ENCODE measurements at places on chromosomes 7 and 10.

DNA sequence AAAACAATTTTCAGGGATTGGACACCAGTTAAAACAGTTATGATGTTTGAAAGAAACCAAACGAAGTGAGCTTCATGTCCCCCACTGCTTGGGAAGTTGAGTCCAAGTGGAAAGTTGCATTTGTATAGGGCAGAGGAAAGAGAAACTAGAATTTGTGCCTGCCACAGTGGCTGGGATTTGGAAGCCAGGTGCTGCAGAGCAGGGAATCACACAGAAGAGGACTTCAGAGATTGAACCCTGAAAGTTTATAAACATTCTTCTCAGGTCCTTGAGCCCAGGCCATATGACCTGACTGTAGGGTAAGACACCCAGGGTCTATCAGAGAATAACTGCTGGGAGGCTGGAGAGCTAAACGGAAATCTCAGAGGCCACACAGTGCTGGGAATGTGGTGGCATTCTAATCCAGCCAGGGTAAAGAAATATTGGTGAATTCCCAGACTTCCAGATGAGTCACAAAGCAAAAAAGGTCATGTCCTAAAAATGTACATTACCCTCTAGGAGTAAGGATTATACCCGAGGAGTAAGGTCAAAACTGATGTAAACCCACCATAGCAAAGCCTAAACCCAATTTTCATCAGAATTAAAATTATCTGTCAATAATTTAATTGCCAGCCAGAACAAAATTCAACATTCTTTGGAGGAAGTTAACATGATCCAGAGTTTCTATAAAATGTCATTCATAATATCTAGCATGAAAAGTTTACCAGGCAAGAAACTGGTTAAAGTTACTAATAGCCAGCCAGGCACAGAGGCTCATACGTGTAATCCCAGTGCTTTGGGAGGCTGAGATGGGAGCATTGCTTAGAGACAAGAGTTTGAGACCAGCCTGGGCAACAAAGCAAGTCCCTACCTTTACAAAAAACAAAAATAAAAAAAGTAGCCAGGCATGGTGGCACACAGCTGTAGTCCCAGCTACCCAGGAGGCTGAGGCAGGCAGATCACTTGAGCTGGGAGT lies 31.2 kb downstream of the TOMM7 start:
- DNase-seq: no peak

GRCh38 chr10:104252368-104252767 lies 2.3 kb upstream of the GSTO1 start:
- no peak for DNase-seq

DNA sequence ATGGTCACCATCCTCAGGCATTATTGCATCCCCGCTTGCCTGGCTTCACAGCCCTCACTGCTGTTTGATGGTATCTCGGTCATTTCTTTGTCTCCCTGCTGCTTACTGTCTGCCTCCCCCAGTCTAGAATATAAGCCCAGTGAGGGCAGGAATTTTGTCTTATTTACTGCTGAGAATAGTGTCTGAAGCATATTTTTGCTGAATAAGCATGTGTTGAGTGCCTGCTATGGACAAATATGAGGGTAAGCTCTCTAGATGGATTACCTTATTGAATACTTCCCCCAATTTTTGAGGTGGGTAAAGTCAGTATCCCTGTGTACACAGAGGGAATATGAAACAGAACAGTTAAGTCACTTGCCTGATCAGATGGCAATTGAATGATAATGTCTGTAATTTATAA lies 36.5 kb upstream of the CABCOCO1 start:
- no peak for DNase-seq

- peak; percentile 65 for DNase-seq
These were observed 597 bp downstream of the APBB1IP start for GRCh38 chr10:26438534-26439341.

DNA sequence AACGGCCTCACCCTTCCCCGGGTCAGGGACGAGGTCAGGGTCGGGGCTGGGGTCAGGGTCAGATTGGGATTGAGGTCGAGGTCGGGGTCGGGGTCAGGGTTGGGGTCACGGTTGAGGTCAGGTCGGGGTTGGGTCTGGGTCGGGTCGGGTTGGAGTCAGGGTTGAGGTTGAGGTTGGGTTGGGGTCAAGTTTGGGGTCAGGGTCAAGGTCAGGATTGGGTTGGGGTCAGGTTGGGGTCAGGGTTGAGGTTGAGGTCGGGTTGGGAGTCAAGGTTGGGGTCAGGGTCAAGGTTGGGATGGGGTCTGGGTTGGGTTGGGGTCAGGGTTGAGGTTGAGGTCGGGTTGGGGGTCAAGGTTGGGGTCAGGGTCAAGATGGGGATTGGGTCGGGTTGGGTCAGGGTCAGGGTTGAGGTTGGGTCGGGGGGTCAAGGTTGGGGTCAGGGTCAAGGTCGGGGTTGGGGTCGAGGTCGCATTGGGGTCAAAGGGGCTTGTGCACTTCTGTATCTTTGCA lies 131.4 kb downstream of the VIPR2 start:
- no peak for DNase-seq

GRCh38 chr10:78779339-78779955 lies 289.3 kb upstream of the ZMIZ1 start:
- no peak for DNase-seq

GRCh38 chr10:100571084-100571856 lies 35.5 kb downstream of the HIF1AN start:
- no peak for DNase-seq

DNA sequence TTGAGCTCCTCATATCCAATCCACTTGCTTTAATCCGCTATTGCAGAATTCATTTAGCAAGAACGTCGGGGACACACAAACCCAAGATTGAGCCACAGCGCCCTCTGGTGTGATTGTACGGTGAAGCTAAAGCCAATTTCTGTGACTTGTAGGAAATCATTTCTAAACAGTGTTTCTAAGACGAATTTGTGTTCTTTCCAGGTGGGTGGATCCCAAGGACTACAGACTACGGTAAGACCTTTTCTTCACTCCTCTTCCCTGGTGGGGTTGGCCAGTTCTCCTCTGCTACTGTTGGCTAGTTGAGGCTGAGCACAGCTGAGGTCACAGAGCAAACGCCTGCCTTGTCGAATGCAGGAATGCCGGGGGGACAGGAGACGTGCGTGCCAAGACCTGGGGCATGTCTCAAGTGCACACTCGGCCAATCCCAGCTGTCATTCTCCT lies 5.2 kb downstream of the DMBT1 start:
- DNase-seq: peak; percentile 67

DNA sequence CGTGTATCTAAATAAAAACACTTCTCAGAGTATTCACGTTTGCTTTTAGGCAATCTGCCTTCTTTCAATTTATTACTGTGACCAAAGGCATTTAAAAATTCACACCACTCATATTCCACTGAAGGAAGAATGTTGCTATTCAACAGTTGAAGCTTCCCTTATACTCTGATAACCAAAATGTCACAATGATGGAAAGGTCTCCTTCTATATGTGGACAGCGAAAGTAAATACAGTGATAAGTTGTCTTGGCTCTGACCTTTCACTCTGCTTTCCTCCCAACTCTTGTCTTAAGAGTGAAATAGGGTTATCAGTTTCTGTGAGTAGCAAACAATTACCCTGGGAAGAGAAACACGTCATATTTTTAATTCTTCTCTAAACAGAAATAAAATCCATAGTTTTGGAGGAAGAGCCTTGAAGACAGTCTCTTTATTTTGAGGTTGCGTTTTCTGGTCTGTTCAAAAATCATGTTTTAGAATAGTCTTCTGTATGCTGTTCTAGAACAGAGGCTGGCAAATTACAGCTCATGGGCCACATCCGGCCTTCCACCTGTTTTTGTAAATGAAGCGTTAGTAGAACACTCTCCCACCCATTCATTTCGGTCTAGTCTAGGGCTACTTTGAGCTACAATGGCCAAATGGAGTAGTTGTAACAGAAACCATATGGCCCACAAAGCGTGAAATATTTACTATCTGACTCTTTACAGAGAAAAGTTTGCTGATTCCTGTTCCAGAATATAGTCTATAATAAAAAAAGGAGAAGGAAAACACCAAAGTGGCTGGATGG lies 41.3 kb downstream of the ETV1 start:
- no peak for DNase-seq

DNA sequence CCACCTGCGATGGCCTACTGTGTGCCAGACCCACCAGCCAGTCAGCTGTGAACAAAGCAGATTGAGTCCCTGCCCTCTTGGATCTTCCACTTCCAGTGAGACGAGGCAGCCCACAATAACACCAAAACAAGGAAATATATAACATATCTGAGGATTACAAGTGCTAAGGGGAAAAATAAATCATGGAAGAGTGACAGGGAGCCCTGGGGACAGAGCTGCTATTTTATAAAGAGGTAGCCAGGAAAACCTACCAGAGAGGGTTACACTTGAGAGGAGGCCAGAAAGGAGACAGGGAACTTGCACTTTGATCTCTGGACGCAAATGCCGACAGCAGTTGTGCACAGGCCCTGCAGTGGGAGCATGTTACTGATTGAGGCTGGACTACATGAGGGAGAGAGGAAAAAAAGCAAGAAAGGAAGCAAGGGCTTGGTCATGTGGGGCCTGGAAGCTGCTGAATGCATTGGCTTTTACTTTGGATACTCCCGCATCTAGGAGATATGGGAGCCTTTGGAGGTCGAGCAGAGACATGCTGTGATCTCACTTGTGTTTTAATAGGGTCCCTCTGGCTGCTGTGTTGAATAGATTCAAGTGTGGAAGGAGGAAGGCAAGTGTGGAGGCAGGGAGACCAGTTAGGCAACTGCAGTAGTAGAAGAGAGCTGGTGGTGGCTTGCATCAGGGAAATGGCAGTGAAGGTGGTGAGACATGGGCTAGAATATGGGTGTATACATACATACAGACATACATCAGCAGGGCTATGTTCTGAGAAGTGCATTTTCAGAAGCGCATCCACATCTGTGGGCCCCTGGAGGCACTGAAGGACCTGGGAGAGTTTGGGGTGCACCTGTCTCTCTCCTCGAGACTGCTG lies 26.2 kb downstream of the MINDY4 start:
- DNase-seq: no peak

- DNase-seq: no peak
These were observed 1.2 kb downstream of the EZH2 start for GRCh38 chr7:148882841-148883265.

- DNase-seq: peak; percentile 51
These were observed 386 bp downstream of the ABHD11 start for GRCh38 chr7:73738220-73738611.

- no peak for DNase-seq
These were observed 9.0 kb upstream of the STARD3NL start for GRCh38 chr7:38168890-38169570.

DNA sequence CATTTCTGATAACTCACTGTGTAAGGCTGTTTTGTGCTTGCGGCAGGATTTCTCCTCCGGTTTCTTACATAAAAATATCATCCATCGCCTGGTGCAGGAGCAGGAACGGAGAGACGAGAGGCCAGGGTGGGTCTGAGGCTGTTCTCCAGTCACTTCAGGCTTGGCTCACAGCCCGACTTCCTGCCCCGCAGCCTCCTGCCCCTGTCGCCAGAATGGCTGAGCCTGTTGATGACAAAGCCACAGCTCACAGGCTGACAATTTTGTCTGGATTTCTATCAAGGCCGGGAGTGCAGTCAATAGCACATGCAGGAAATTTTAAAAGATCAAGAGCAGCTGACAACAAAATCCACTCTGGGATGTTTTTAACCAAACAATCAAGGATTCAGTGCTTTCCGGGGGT lies 229.7 kb upstream of the ZNF32 start:
- no peak for DNase-seq

DNA sequence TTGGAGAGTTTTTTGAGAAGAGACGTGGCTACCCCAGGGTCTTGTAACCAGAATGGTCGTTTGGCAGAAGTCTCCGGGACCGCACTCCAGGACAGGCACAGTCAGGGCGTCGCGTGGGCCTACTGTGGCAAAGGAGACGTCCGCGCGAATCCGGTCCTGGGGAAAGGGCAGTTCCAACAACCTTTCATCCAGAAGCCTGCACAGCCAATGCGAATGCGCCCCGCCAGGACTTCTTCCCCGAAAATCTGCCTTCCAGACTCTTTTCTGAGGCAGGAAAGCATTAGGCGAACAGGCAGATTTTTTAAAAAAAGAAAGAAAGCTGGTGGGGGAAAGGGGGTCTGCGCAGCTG lies 2.0 kb downstream of the HPSE2 start:
- no peak for DNase-seq

- DNase-seq: no peak
These were observed 357.0 kb upstream of the MKI67 start for GRCh38 chr10:128483216-128483615.

DNA sequence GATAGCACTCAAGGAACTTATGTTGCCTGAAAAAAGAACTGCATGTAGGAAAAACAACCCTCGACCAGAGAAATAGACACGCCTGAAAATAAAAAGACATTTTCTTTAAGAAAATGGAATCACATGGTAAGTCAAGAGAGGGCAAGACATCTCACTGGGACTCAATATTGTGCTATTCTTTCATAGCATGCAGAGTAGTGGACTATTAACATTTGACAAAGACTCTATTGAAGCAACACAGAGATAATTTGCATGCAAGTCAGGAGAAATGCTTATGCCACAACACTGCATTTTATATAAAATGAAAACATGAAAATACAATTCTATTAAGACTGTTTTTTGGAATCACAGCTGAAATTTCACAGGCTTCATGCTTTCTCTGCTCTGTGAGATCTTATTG lies 77.9 kb upstream of the RHOBTB1 start:
- DNase-seq: no peak

DNA sequence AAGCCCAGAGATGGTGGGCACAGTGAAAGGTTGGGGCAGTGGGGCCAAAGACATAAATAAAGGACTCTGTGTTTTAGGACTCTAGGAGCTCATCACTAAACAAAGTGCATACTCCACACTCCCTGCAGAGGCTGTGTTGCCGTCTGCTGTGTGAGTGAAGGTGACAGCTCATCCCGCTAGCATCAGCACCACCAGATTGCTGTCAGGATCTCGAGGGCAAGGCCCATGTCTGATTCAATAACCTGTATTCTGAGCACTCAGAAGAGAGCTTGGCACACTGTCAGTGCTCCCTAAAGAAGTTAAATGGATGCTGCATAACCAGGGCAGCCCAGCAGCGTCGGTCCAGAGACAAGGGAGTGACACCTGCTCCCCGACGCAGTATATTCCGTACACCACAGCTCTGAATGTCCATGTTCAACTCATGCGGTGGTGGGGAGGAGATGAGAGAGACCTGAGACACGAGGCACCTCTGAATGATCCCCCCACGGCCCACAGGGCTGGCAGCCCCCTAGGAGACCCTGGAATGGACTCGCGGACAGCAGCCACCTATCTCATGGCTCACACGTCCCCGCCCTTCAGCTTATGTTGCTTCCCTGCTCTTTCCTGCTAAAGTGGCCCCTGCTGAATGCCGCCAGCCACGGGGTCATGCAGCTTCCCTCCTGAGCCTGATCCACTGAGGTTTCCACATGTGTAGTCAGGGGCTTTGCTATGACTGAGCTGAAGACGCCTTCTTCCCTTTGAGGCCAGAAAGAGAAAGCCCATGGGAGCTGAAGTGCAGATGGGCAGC lies 132.7 kb upstream of the KCNMA1 start:
- DNase-seq: no peak

- DNase-seq: no peak
These were observed 58.9 kb upstream of the STRIP2 start for GRCh38 chr7:129375141-129375938.

Data from CD4-positive, alpha-beta memory T cell (primary cell).